ENCODE measurements at places on chromosomes 2 and 18. TPM values are rescaled to one million over a fixed set of nuclear protein-coding genes. Genes with fewer than 3 reads are reported as not detected.

DNA sequence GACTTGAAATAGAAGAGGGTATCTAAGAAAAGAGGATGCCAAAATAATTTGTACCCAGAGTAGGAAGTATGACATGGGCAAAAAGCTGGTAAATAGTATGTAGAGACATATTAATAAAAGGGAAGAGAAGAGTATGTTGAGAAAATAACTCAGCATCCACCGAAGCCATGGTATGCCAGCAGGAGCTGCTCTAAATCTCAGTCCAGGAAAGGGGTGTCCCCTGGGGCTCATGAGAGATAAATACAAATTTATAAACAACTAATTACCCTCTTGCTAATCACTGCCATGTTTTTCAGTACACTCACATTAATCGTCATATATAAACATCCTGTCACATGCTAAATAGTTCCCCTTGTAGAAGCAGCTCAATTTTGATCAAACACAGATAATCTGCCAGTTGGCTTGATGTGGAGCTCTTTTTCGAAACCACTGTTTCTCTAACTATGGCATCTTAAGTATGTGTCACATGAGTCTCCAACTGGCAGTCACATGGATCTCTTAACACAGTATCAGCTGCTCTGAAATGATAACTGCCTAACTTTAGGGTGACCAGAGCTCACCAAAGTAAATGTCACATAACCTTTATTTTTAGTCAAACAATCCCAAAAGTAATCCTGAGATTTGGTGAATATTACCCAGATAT, 31.9 kb downstream of the EXOC6B start:
- no peaks in the 10 kb centered on the region for H3K27me3 ChIP-seq
- no peak for DNase-seq
- no peak overlapping the region for H3K4me3 ChIP-seq
- no peak overlapping the region for H3K27ac ChIP-seq
- H3K36me3 ChIP-seq, result no peaks in the 10 kb centered on the region

DNA sequence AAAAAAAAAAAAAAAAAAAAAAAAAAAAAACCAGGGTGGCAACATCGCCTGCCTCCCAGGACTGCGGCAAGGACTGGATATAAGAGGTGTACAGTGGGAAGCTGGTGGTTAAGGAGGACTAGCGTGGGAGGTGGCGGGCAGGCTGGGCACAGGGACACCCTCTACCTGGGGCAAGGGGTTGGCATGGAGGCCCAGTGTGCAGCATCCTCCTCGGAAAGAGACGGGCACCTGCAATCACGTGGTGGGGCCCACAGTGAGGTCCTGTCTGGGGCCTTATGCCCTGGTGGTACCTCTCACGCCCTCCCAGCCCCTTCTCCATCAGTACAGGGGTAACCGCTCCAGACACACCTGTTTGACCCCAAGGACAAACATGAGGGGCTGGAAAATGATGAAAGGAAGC, 27.9 kb downstream of the PXDN start:
- H3K27ac ChIP-seq, result no peak overlapping the region
- peaks cover 66% of the 10 kb centered on the region for H3K4me1 ChIP-seq
- DNase-seq, result no peak
- no peaks in the 10 kb centered on the region for H3K27me3 ChIP-seq
- H3K36me3 ChIP-seq, result peaks cover 6% of the 10 kb centered on the region
- no peak overlapping the region for H3K4me3 ChIP-seq

GRCh38 chr2:34317797-34318196, 718.7 kb upstream of the FAM98A start:
- no peak overlapping the region for H3K4me3 ChIP-seq
- no peaks in the 10 kb centered on the region for H3K27me3 ChIP-seq
- DNase-seq, result no peak
- H3K36me3 ChIP-seq, result no peaks in the 10 kb centered on the region
- H3K27ac ChIP-seq, result no peak overlapping the region

GRCh38 chr2:71932037-71932779, 215.5 kb downstream of the CYP26B1 start:
- peaks cover 5% of the 10 kb centered on the region for H3K4me1 ChIP-seq
- no peak overlapping the region for H3K4me3 ChIP-seq
- H3K27me3 ChIP-seq, result no peaks in the 10 kb centered on the region
- no peak for DNase-seq

- DNase-seq, result no peak
- no peak overlapping the region for H3K27ac ChIP-seq
- H3K4me3 ChIP-seq, result no peak overlapping the region
- H3K36me3 ChIP-seq, result peaks cover 4% of the 10 kb centered on the region
- peaks cover 2% of the 10 kb centered on the region for H3K4me1 ChIP-seq
- H3K27me3 ChIP-seq, result no peaks in the 10 kb centered on the region
These were observed 77.9 kb downstream of the PRELID3A start for GRCh38 chr18:12485479-12486105.

GCA gene
- 11.3 TPM for total RNA-seq

C18orf54 gene
- total RNA-seq, result 27.9 TPM

HIBCH gene
- 33.7 TPM for total RNA-seq

Data from neural crest cell (in vitro differentiated cells).